ENCODE measurements at places on chromosomes 3 and 15.

DNA sequence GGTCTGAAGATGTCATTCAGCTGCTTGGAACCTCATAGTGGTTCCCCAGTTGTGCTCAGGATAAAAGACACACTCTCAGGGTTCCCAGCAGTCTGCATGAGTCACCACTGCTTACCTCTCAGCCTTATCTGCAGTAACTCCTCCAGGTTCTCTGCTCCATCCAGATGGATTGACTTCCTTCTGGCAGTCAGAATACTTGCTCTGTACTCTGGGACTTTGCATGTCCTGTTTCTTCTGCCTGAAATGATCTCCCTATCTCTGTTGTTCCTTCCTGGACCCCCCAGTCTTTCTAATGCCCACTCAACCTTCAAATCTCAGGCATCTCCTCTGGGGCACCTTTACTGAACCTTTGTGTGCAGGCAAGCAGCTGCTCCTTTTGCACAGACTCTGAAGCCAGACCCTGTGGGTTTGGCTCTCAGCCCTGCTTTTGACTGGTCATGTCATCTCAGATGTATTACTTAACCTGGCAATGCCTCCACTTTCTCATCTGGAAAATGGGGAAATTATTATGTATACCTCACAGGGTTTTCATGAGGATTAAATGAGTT, 38.4 kb downstream of the ITPR1 start:
- no peak overlapping the region for H3K4me3 ChIP-seq
- ATAC-seq: no peak
- H3K4me1 ChIP-seq: peaks cover 12% of the 10 kb centered on the region
- no peak overlapping the region for H3K27ac ChIP-seq

DNA sequence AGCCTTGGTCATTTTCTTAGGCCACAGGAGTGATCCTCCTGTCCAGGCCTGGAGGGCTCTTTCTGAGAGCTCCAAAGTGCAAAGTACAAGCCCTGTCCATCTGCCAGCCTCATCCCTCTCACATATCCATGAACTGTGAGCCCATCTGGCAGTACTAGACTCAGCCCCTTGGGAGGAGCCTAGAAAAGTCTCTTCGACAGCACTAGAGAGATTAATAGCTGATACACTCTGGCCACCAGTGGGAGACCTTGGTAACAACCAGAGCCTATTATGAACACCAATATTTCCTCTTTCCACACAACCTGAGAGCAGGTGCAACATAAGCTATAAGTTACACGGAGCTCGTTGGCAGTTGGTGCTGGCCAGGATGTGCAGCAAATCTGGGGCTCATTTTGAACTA, 59.5 kb upstream of the DCLK3 start:
- no peaks in the 10 kb centered on the region for H3K4me1 ChIP-seq
- H3K27ac ChIP-seq: no peak overlapping the region
- no peak overlapping the region for H3K4me3 ChIP-seq
- no peaks in the 10 kb centered on the region for H3K27me3 ChIP-seq

DNA sequence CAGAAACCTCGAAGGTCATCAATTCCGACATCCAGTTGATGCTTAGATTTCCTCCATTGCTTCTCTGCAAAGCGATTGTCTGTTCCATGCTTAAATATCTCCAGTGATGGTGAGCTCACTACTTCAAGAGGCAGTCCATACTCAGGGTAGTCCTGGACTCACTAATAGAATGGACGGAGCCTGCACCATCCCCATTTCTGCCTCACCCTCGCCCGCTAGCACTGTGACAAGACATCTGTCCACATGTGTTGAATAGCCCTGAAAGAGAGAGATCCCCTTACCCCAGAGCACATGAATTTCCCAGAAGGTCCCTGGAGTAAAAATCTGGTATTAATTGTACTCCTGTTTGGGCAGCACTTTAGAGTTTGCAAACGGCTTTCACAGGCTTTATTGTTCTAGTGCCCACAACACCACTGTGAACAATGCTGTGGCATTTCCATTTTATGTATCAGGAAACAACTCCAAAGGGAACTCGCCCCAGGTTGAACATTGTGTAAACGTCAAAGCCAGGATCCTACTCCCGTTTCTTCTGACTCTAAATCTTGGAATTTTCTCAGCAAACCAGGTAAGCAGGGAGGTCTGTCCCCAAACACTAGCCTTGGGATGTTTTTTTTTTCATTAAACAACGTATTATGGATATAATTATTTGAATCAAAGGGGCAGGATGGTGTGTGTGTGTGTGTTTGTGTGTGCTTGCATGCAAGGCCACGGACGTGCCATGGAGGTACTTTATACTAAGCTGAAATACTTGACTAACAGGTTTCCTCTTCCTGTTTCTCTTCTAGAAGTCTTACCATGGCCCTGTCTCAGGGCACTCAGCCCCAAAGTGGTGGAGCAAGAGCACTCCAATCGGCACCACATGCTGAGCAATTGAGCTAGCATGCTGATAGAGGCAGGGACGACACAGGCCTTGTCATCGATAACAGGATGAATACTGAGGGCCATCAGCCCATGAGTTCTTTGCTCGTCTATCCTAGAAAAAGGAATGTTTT, 198.3 kb downstream of the OPA1 start:
- no peaks in the 10 kb centered on the region for H3K36me3 ChIP-seq
- ATAC-seq: no peak
- no peak overlapping the region for H3K4me3 ChIP-seq
- H3K27ac ChIP-seq: no peak overlapping the region
- H3K4me1 ChIP-seq: no peaks in the 10 kb centered on the region
- peaks cover 6% of the 10 kb centered on the region for H3K27me3 ChIP-seq

DNA sequence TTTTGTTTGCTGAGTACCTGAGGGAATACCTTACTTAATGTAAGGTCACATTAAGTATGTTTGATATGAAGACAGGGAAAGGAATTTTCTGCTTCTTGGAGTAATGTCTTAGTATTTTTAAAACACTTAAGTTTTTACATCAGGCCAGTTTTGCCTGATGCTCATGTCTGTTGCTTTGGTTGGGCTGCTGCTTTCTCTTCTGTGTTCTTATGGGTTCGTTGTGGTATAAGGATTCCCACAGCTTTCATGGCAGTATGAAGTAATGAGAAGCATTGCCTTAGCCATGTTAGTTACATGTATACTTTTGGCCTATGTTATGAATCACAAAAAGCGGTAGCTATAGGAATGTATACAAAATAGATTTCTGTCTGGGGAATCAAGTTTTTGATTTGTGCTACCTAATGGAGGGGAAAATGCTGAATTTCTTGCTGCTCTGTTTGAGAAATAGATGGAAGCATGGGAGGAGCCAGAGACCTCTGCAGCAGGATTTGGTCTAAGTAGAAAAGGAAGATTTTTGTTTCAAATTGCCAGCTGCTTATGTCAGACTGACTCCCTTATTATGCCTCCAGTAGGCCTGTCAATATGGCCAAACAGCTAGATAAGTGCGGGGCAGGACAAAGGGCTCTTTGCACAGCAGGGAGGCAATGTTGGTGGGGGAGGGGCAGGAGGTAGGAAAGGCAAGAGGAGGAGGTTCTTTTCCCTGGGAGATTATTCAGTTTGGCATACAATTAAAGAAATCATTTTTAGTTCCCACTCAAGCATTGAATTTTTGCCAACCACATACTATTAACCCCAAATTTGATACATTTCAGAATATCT, 5.2 kb downstream of the SETD5 start:
- H3K4me3 ChIP-seq: no peak overlapping the region
- H3K27me3 ChIP-seq: no peaks in the 10 kb centered on the region
- H3K27ac ChIP-seq: peak overlapping the region; percentile 43
- peaks cover 88% of the 10 kb centered on the region for H3K4me1 ChIP-seq
- ATAC-seq: no peak

DNA sequence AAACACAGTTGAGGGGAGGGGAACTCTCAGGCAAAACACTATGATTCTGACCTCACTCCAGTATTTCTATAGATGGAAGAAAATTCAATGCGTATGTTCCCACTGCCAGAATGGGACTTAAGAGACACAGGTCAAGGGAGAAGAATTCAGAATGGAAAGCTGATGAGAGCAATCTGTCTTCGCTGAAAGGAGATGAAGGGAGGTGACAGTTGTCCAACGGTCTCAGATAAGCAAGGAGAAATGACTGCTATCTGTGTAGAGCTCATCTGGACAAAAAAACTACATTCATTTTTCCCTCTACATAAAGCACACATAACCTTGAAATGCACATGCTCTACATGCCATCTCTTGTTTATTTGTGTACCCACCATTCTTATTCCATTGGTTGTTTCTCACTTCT, 405.1 kb downstream of the LSAMP start:
- no peaks in the 10 kb centered on the region for H3K4me1 ChIP-seq
- no peak overlapping the region for H3K4me3 ChIP-seq
- no peaks in the 10 kb centered on the region for H3K36me3 ChIP-seq
- no peak overlapping the region for H3K27ac ChIP-seq

GRCh38 chr3:142481196-142481595, 33.4 kb upstream of the XRN1 start:
- ATAC-seq: no peak
- peaks cover 60% of the 10 kb centered on the region for H3K36me3 ChIP-seq
- no peak overlapping the region for H3K27ac ChIP-seq
- H3K4me3 ChIP-seq: no peak overlapping the region
- no peaks in the 10 kb centered on the region for H3K27me3 ChIP-seq

DNA sequence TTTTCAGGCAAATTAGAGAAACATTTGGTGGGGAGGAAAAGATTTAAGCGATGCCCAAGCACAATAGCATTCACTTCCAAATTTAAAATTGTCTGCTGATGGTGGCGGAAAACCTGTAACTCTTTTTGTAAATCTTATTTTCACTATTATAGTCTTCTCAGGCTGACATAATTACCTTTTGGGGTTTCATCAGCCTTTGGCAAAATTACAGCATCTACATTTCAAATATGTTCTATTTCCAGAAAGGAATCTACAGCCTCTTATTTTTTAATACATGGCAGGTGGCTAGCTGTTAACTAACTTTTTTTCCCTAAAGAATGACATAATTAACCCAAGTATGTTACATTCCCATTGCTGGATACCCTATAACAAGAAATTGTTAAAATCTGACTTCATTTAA, 391.5 kb upstream of the CCDC54 start:
- H3K4me1 ChIP-seq: no peaks in the 10 kb centered on the region
- no peaks in the 10 kb centered on the region for H3K27me3 ChIP-seq
- no peaks in the 10 kb centered on the region for H3K36me3 ChIP-seq
- no peak overlapping the region for H3K4me3 ChIP-seq
- no peak for ATAC-seq

GRCh38 chr3:166171695-166172094, 334.5 kb upstream of the BCHE start:
- ATAC-seq: no peak
- H3K27me3 ChIP-seq: no peaks in the 10 kb centered on the region
- H3K4me1 ChIP-seq: peaks cover 17% of the 10 kb centered on the region
- no peak overlapping the region for H3K4me3 ChIP-seq
- H3K36me3 ChIP-seq: no peaks in the 10 kb centered on the region

- no peaks in the 10 kb centered on the region for H3K36me3 ChIP-seq
Measured at GRCh38 chr3:65356331-65357248, 668.8 kb upstream of the ADAMTS9 start.

DNA sequence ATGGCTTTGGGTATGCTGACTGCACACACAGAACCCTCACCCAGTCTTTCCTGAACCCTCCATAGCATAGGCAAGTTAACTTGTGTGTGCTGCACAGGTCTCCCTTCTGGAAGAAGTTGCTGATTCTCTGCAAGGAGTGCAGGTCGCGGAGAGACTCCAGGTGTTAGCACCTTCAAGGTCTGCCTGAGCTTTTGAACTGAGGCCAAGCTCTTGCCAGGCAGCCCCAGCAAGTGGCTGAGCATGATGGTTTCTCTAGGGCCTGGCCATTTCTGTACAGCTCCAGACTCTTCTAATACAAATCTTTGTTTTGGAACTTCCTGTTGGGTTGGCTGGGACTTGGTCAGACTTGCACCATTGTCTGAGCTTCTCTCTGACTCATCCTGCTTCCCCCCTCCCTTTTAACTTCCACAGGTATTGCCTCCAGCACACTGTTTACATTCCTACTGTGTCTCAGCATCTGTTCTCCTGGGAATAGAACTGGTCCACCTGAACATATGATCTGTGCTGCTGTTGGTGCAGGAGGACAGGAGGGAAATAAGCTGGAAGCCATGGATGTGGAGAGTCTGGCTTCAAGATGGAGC, 53.3 kb downstream of the KY start:
- no peak overlapping the region for H3K4me3 ChIP-seq
- H3K27me3 ChIP-seq: no peaks in the 10 kb centered on the region
- ATAC-seq: no peak
- no peaks in the 10 kb centered on the region for H3K36me3 ChIP-seq
- no peaks in the 10 kb centered on the region for H3K4me1 ChIP-seq

DNA sequence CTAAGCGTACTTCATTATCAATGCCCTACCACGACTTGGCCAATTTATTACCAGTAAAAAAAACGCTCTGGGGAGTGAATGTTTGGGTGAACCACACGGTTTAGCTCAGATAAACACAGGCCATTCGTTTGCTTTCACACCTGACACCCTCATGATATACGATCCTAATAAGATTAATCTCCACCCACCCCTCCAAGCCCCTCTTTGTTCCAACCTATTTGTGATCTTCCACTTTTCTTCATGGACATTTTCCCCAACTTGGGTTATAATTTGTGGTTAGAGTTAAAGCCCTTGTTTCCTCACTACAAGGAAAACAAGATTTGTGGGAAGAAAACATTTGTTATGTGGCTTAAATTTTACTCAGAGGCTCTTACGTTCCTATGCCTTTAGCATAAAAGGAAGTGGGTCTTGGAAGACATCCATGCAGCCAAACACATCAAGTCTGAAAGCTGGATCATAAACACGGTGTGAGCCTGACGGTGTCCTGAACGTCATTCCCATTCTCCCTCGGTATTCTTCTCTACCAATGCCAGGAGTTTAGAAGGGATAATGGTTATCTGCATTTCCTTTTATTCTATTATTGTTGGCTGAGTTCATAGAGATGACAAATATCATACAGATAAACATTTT, 518.9 kb downstream of the NR2F2 start:
- no peaks in the 10 kb centered on the region for H3K4me1 ChIP-seq
- ATAC-seq: no peak
- no peaks in the 10 kb centered on the region for H3K27me3 ChIP-seq
- no peaks in the 10 kb centered on the region for H3K36me3 ChIP-seq

- no peaks in the 10 kb centered on the region for H3K36me3 ChIP-seq
- H3K27me3 ChIP-seq: no peaks in the 10 kb centered on the region
- no peak for ATAC-seq
- H3K4me3 ChIP-seq: no peak overlapping the region
Measured at GRCh38 chr3:171643681-171644080, 166.6 kb downstream of the PLD1 start.

DNA sequence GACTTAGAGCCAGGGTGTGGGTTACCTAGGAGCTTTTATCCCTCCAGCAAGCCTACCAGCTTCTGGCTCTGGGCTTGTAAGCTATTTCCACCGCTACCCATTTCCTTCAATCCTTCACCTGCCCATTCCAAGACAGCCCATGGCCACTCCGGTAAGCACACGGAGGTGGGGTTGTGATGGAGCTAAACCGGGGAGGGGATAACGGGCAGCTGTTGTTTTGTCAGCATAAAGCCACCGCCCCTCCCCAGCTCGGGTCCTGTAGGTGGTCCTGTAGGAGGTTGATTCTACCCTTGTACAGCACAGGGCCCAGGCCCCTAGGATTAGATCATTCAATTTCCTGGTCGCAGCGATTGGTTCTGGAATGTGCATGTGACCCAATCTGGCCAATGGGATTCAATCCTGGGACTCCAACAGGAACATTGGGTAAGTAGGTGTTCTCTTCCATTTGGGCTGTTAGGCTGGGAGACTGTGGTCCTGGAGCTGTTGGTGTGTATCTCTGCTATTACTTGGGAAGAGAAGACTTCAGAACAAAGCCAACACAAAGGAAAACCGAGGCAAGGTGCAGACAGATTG, 150.6 kb downstream of the RAB11A start:
- H3K27me3 ChIP-seq: peaks cover 23% of the 10 kb centered on the region
- H3K36me3 ChIP-seq: no peaks in the 10 kb centered on the region
- no peak overlapping the region for H3K4me3 ChIP-seq
